Fibroblast of skin of scalp (primary cell): ENCODE measurements at places on chromosomes 5 and 9.

- peak; percentile 86 for DNase-seq
These were observed 47.3 kb downstream of the SEC61B start for GRCh38 chr9:99269416-99269815.

GRCh38 chr5:108168915-108169314, 213.0 kb downstream of the FBXL17 start:
- no peak for DNase-seq

DNA sequence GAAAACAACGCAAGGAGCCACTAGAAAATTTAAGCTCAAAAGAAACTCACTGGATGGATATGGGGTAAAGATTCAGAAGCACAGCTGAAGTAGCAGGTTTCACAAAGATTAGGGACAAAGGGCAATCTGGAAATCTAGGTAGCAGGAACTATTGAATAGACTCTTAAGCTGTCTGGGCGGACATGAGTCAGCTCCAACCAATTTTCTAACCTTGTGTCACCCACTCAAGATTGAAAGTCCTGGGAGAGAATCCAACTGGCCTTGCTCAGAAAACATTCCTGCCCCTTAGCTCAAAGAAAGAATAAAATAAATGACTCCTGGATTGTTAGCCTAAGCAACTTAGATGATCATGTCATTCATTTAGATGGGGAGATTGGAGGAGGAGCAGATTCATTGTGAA, 69.2 kb downstream of the STK32A start:
- DNase-seq = peak; percentile 2

GRCh38 chr9:4214486-4214885, 85.4 kb downstream of the GLIS3 start:
- no peak for DNase-seq

DNA sequence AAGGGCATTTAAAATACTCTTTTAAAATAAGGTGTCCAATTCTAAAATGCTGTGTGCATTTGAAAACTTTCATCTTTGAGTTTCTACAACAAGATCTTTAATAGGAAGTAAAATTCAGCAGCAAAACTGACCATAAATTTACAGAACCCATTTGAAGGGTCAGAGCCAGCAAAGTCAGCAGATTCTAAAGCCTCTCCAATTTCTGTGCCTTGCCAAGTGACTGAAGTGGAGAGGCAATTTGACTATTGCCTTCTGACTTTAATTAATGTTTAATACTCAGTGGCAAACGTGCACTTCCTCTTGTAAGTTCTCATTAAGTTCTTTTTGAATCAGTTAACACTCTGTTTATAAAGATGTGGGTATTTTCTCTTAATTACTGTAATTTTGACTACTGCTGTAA, 155.2 kb downstream of the BAAT start:
- no peak for DNase-seq

GRCh38 chr5:90939211-90939610, 380.6 kb downstream of the ADGRV1 start:
- DNase-seq = peak; percentile 28
